HCT116 (cell line): ENCODE measurements at places on chromosomes 1 and 21. TPM values are rescaled to one million over a fixed set of nuclear protein-coding genes. Genes with fewer than 3 reads are reported as not detected.
A peak's percentile ranks its signal among the peaks of the same experiment; 100 is the strongest.

GRCh38 chr1:236168716-236169429 lies 26.5 kb downstream of the GPR137B start:
- H3K27me3 ChIP-seq = no peaks in the 10 kb centered on the region
- no peaks in the 10 kb centered on the region for H3K36me3 ChIP-seq
- DNase-seq = no peak
- H3K4me1 ChIP-seq = no peaks in the 10 kb centered on the region

The SZRD1 gene
- total RNA-seq = 141 TPM

DNA sequence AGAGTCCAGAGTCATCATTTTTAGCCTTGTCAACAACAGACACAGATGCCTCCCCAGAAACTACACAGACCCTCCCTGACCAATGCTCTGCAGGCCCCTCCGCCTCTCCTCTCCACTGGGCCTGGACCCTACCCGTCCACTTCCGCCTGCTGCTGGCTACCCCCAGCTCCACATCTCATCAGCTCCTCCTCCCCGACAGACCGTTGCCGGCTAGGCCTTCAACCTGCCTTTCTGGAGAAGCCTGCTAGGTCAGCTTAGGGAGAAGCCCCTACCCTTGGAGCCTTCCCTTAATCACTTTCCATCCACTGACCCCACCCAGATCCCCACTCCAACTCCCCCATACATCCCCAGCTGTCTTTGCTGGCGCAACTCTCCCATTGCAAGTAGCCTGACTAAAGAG lies 1.4 kb downstream of the TRIM17 start:
- H3K4me3 ChIP-seq = no peak overlapping the region
- no peak for DNase-seq
- H3K27me3 ChIP-seq = no peaks in the 10 kb centered on the region
- peaks cover 15% of the 10 kb centered on the region for H3K4me1 ChIP-seq

DNA sequence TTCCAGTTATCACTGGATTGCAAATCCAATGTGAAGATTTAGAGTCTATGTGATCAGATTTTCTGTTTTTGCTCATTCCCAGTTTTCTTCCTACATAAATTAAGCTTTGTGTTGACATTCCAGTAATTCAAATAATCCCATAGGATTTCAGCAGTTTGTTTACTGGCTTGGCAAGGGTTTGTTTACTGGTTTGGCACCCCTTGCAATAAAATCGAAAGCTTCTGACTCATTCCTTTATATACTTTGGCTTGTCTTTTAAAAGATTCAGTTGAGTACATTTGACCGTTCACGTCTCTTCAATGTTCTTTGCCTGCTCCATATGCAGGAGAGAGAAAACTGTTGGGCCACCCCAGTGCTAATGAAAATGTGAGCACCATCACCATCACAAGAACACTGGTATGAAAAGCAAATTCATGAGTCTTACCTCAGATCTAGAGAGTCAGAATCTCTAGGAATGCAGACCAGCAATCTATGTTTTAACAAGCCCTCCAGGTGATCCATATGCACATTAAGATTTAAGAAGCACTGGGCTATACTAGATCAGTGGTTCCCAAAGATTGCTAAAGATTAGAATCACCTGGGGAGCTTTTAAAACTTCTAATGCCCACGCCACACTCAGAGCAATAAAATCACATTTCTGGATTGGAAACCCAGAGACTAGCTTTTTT lies 32.8 kb downstream of the ZC3H11B start:
- H3K27me3 ChIP-seq = no peaks in the 10 kb centered on the region
- DNase-seq = no peak
- H3K4me1 ChIP-seq = no peaks in the 10 kb centered on the region
- H3K4me3 ChIP-seq = no peak overlapping the region
- no peaks in the 10 kb centered on the region for H3K36me3 ChIP-seq

The ANXA9 gene
- 2.7 TPM for total RNA-seq

- no peaks in the 10 kb centered on the region for H3K4me1 ChIP-seq
- no peak for DNase-seq
- H3K27me3 ChIP-seq = no peaks in the 10 kb centered on the region
- H3K27ac ChIP-seq = no peak overlapping the region
Observed at GRCh38 chr1:63274979-63275378, 47.4 kb upstream of the FOXD3 start.

DNA sequence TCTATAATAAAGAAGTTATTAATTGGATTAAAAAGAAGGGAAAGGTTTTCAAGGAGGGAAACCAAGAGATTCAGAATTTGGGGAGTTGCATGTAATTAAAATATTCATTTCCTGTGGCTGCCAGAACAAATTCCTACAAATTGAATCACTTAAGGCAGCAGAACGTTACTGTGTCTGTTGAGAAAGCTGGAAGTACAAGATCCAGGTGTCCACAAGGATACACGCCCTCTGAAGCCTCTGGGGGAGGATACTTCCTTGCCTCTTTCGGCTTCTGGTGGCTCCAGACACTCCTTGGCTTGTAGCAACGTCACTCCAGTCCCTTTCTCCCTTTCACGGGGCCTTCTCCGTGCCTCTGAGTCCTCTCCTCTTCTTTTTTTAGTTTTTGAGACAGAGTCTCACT lies 67.9 kb downstream of the KAZN start:
- H3K4me3 ChIP-seq = no peak overlapping the region
- no peaks in the 10 kb centered on the region for H3K36me3 ChIP-seq
- peaks cover 38% of the 10 kb centered on the region for H3K27me3 ChIP-seq
- DNase-seq = no peak
- no peaks in the 10 kb centered on the region for H3K4me1 ChIP-seq
- H3K27ac ChIP-seq = no peak overlapping the region

The TCEA3 gene
- total RNA-seq = 3.7 TPM

The MROH7 gene
- total RNA-seq = 1.1 TPM

The MYOG gene
- not detected for total RNA-seq

The GPR161 gene
- total RNA-seq = 13.7 TPM

The GLIS1 gene
- 0.39 TPM for total RNA-seq

DNA sequence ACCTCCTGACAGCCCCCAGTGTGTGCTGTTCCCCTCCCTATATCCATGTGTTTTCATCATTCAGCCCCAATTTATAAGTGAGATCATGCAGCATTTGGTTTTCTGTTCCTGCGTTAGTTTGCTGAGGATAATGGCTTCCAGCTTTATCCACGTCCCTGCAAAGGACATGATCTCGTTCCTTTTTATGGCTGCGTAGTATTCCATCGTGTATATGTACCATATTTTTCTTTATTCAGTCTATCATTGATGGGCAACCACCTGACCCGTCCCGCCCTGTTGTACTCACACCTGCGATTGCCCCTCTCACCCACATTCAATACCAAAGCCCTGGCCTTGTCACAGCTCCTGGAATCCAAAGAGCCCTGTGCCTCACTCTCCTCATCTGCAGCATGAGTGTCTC lies 6.2 kb upstream of the ZNF670 start:
- H3K4me3 ChIP-seq = no peak overlapping the region
- no peak for DNase-seq
- no peaks in the 10 kb centered on the region for H3K4me1 ChIP-seq

The CXADR gene
- total RNA-seq = 21.6 TPM

GRCh38 chr21:40166291-40166843 lies 299.1 kb downstream of the PCP4 start:
- no peaks in the 10 kb centered on the region for H3K36me3 ChIP-seq
- no peak overlapping the region for H3K4me3 ChIP-seq
- H3K27me3 ChIP-seq = no peaks in the 10 kb centered on the region
- no peak for DNase-seq
- H3K4me1 ChIP-seq = no peaks in the 10 kb centered on the region
- H3K27ac ChIP-seq = no peak overlapping the region

The OR2L8 gene
- total RNA-seq = not detected

The NEK2 gene
- 50.2 TPM for total RNA-seq

- H3K27ac ChIP-seq = no peak overlapping the region
- no peak for DNase-seq
- H3K4me1 ChIP-seq = peaks cover 6% of the 10 kb centered on the region; the same call in 1 of the 2 replicates
Observed at GRCh38 chr1:56495538-56495937, 83.8 kb downstream of the PLPP3 start.

- peak overlapping the region; percentile 99; the same call in 1 of the 2 replicates for H3K27ac ChIP-seq
- H3K36me3 ChIP-seq = no peaks in the 10 kb centered on the region
- H3K27me3 ChIP-seq = no peaks in the 10 kb centered on the region
- peak overlapping the region; percentile 66 for H3K4me3 ChIP-seq
- DNase-seq = no peak
- H3K4me1 ChIP-seq = peaks cover 14% of the 10 kb centered on the region
Observed at GRCh38 chr1:161153176-161153575, 602 bp upstream of the UFC1 start.
